Stimulated activated CD8-positive, alpha-beta memory T cell treated with anti-CD3 and anti-CD28 coated beads, Interleukin-7, amount 100 ng/mL, for 1 hour (primary cell): ENCODE measurements at places on chromosomes 7 and 10.

DNA sequence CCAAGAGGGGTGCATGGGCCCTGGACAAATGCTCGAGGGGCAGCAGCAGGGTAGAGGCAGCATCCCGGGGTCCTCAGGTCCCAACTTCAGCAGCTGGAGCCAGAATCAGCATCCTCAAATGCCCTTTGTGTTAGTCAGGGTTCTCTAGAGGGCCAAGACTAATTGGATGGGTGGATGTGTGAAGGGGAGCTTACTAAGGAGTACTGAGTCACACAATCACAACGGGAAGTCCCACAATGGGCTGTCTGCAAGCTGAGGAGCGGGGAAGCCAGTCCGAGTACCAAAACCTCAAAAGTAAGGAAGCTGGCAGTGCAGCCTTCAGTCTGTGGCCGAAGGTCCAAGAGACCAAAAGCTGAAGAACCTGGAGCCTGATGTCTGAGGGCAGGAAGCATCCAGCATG is 162.9 kb upstream of the TCERG1L start:
- no peak for DNase-seq

DNA sequence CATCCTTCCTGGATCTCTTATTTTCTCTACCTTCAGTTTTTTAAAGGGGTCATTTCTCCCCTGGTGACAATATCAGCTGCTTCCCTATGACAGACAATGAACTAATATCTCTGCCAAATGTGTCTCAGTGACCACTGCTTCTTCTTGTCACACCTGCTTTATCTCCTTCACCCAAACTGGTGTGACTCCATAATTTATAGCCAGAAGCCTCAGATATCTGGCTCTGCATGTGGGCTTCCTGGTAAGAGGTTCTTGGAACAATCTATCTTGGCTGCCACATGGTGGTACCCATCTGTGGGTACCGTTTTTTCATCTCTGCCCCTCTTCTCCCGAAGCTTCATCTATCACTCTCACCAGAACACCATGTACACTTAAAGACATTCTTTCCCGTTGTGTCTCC is 37.0 kb downstream of the CPVL start:
- DNase-seq, result no peak

GRCh38 chr7:103129702-103130549 is 19.0 kb downstream of the NAPEPLD start:
- DNase-seq, result no peak

GRCh38 chr10:132845780-132846595 is 60.0 kb upstream of the NKX6-2 start:
- no peak for DNase-seq

DNA sequence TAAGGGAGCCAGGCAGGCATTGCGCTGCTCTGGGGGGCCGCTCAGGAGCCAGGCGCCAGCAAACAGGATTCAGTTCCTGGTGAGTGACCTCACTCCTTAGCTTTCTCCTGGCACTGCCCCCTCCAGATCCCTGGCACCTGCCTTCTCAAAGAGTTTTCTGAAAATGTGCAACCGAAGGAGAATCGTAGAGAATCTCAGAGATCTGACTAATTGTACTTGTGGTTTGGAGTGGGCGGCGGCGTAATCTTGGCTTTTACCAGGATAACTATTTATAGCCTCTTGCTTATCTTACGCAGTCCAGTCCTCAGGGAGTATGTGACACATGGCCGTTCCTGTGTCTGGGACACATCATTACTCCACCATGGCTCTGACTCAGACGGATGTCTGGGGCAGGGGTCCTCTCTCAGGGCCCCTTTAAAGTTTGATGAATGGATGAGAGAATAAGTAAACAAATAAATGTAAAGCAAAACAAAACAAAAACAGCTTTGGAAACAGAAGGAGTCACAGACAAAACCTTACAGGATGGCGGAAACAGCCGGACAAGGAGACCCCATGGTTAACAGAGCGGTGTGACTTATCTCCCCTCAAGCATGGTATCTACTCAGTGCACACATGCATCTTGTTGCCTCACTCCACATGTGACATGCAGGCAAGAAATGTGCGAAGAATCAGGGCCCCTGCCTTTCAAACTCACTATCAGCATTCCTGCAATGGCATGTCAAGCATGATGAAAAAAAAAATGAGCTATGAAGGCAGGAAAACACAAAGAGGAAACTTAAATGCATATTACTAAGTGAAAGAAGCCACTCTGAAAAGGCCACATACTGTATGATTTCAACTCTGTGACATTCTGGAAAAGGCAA is 99.7 kb downstream of the TNS3 start:
- no peak for DNase-seq

DNA sequence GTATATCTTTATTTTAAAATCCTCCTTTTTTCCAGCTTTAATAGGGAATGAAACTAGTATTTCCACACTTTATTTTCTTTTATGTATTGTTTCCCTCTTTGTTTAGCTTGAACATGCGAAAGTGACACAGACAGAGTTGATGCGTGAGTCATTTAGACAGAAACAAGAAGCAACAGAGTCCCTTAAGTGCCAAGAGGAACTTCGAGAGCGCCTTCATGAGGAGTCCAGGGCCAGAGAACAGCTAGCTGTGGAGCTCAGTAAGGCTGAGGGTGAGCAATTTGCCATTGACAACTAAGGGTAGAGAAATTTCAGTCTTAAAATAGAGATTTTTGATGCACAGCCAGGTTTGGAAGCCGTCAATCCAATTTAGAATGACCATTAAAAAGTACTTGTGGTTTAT is 73.1 kb downstream of the CYP51A1 start:
- DNase-seq, result no peak

DNA sequence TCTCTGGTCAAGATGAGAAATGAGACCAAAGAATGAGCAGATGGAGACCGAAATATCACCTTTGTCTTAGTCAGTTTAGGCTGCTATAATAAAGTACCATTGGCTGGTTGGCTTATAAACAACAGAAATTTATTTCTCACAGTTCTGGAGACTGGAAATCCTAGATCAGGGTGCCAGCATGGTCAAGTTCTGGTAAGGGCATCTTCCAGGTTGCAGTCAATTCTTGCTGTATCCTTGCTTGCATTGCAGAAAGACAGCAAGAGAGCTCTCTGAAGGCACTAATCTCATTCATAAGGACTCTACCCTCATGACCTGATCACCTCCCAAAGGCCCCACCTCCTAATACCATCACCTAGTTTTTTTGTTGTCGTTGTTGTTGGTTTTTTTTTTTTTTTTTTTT is 52.7 kb upstream of the MKLN1 start:
- no peak for DNase-seq

- no peak for DNase-seq
These were observed 6.0 kb downstream of the TEX47 start for GRCh38 chr7:88789480-88790064.

GRCh38 chr10:102342458-102342857 is 53.0 kb upstream of the NFKB2 start:
- DNase-seq, result no peak

DNA sequence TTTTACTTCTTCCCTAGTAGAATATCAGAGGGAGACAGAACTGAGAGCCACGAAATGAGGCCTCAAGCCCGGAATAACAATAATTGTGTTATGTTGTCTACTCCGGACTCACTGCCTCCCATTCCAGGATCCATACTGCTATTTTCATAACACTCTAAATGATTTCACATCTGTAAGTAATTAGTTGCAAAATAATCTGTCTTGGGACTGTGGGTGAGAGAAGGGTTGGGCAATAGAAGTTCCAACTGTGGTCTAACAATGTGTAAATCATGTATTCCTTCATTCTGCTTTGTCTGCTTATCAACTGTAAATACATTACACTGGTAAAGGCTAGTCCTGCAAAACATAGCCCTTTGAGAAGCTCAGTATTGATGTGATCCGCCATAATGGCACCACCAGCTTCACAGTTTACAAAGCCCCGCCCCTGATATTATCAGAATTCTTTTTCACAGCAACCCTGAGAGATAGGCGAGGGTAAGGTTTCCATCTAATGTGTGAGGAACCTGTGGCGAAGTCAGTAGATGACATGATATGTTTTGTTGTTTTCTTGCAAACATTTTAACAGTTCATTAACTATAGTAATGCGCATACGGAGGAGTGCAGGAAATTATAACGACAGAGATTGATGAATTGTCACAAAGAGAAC is 265.7 kb upstream of the BMPER start:
- no peak for DNase-seq

GRCh38 chr10:64484811-64485330 is 963.7 kb downstream of the REEP3 start:
- no peak for DNase-seq

GRCh38 chr7:116672596-116673456 is 830 bp downstream of the MET start:
- no peak for DNase-seq

DNA sequence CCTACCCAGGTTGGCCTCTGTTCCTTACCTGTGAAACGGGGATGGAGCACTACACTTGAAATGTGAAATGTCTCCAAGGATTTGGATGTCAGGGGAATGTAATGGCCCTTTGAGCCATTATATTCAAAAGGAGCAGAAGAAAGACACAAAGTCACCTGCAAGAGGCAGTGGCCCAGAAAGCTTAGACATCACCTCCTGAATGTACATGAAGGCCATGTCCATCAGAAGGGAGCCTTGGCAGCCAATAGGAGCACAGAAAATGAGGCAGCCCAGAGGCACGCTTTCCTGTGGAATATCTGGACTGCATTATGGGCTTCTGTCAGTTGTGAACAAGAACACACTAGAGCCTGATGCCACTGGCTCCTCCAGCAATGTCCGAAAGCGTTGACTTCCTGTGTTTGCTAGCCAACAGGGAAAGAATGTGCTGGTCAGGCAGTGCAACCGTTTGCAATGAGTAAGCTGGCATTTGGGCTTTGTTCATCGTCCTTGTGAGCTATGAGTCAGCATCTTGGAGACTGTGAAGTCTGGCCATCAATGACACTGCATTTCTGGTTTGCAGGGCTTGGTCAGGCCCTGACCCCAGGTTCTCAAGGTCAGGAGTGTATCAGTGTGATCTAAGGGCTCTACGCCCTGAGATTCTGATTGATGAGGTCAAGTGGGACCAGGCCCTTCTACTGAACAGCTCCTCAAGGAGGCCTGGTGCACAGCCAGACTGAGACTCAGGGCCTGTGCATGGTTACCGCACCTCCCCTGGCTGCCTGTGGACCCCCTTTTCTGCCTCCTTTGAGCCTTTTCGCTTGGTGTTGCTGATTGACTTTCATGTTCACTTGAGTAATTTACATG is 222.4 kb downstream of the RPS24 start:
- DNase-seq, result no peak

GRCh38 chr10:12186323-12186722 is 9.4 kb downstream of the NUDT5 start:
- no peak for DNase-seq

GRCh38 chr10:78458983-78459638 is 425.4 kb downstream of the RPS24 start:
- DNase-seq, result no peak

GRCh38 chr7:67463983-67464382 is 467.4 kb downstream of the TYW1 start:
- DNase-seq, result no peak

GRCh38 chr10:96500519-96500918 is 13.2 kb downstream of the TLL2 start:
- DNase-seq, result no peak

DNA sequence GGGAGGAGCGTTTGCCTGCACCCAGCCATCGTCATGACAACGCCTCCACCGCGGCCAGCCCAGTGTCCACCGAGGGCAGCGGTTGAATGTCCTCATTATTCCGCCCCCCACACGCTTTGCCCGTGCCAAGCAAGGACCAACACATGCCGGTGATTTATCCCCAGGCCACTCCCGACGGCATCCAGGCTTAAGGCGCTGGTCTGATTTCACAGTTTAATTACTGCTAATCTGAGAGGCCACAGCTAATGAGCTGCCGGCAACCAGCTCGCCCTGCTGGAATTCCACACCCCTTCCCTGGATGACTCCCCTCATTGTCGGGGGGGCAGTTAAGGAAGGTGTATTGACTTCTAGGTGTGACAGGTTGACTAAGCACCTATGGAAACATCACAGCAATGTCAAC is 432.3 kb downstream of the DNAJB6 start:
- no peak for DNase-seq

GRCh38 chr7:106417273-106417902 is 132.6 kb upstream of the NAMPT start:
- no peak for DNase-seq

DNA sequence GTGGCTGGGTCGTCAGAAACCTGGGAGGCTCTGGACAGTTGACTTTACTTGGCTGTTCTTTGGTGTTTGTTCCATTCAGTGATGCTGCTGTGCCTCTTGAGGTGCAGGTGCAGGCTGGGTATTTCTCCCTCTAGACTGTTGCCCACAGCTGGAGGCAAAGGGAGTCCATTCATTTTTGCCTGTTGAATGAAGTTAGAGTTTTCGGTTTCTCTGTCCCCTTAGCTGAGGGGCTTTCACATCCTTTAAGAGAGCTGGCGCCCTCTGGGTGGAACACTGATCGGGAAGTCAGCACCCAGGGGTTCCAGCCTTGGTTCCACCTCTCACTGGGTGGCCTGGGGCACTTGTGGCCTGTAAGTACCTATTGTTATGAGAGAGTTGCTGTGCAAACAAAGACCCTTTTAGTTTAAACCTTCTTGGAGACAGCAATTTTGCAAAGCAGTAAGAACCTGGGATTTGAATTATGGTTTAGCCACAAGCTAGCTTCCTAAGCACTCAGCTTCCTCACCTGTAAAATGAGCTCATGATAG is 67.2 kb downstream of the GRK5 start:
- no peak for DNase-seq

DNA sequence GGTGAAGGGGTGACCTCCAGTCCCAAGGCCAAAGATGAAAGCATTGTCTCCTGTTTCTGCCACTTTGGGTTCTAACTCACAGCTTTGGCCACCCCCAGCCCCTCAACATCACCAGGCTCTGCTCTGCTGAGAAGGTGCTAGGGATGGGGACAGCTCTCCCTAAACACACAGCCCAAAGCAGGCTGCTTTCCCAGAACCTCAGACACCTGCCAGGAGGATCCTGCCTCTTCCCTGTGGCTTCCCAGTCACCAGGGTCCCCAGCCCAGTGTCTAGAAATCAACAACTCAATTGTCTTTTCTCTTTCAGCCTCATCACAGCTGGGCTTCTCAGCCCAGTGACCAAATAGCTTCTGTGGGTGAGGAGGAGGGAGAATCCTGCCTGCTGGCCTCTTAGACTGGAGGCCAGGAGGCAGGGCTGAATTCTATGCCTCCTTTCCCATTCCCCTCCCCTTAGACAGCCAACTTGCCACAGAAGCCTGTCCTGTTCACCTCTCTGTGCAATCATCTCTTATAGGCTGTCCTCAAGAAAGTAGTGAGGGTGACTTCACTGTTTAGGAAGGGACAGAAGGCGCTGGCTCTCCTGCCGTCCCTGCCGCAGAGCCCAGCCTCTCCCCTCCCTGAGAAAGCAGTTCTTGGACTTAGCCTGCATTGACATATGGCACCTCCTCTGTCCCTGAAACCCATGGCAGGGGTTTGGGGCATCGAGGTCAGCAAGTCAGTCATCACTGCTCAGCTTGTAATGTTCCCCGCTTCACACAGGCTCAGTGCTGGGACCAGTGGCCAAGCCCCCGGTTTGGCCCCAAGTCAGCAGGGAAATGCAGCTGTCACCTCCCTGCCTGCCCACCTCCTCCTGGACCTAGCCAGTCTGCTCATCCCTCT is 3.7 kb downstream of the FGF8 start:
- no peak for DNase-seq

GRCh38 chr7:146652176-146652575 is 535.6 kb downstream of the CNTNAP2 start:
- DNase-seq, result no peak

- DNase-seq, result no peak
These were observed 2.4 kb downstream of the ZMIZ2 start for GRCh38 chr7:44750921-44751571.
